ENCODE measurements at places on chromosomes 3 and 15.

GRCh38 chr15:36965570-36966342 lies 134.6 kb downstream of the MEIS2 start:
- H3K36me3 ChIP-seq, result no peaks in the 10 kb centered on the region
- H3K4me3 ChIP-seq, result no peak overlapping the region
- no peaks in the 10 kb centered on the region for H3K4me1 ChIP-seq
- no peak overlapping the region for H3K27ac ChIP-seq

GRCh38 chr3:31219131-31219843 lies 313.4 kb upstream of the STT3B start:
- H3K36me3 ChIP-seq, result peaks cover 4% of the 10 kb centered on the region
- peak overlapping the region; percentile 2 for H3K27ac ChIP-seq
- H3K4me1 ChIP-seq, result peaks cover 92% of the 10 kb centered on the region
- H3K4me3 ChIP-seq, result no peak overlapping the region
- no peak for DNase-seq

DNA sequence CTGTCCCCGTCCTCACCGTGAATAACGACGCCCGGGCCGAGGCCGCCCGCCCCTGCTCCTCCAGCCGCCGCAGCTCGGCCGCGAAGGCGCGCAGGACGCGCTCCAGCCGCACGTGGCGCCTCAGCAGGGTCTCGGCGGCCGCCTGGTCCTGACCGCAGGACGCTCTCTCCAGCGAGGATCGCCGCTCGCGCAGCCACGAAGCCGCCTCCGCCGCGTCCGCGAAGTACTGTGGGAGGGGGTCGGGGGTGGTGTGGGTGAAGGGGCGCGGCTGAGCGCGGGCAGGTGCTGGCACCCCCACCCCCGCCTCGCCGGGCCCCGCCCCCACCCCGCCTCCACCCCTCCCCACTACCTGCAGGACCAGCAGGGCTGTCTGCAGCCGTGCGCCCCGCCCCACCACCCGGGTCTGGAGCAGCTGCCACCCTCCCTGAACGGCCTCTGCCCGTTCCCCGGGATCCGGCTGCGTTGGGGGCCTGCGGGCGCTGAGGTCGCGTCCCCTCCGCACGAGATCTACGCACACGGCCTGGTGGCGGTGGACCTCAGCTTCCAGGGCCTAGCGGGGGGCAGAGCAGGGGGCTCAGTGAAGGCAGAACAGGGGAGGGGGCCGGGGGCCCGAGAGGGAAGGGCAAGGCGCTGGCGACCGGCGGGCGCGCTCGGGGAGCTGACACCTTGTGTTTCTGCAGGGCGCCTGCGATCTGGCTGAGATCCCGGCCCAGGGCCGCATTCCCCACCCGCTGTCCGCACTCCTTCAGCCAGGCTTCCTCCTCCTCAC lies 11.7 kb downstream of the SPTBN5 start:
- H3K27me3 ChIP-seq, result peaks cover 7% of the 10 kb centered on the region
- H3K27ac ChIP-seq, result no peak overlapping the region
- H3K4me1 ChIP-seq, result peaks cover 7% of the 10 kb centered on the region
- H3K36me3 ChIP-seq, result peaks cover 1% of the 10 kb centered on the region
- H3K4me3 ChIP-seq, result no peak overlapping the region
- no peak for DNase-seq

DNA sequence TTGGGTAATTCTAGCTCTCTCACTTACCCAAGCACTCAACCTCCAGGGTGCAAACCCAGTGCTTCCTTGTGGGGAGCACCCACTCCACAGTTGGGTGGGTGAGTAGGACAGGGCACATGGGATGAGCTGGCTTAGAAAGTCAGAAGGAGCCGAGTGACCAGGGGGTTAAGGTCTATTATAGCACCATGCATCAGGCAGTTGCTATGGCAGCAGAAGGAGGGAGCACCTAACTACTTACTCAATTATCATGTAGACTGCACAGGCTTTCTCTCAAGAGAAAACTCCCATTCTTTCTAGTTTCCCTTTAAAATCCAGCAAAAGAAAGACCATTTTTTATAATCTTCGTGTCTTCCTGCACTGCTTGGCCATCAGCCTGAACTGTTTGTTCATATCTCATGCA lies 163.0 kb downstream of the OCA2 start:
- no peaks in the 10 kb centered on the region for H3K36me3 ChIP-seq
- DNase-seq, result no peak
- no peak overlapping the region for H3K27ac ChIP-seq

DNA sequence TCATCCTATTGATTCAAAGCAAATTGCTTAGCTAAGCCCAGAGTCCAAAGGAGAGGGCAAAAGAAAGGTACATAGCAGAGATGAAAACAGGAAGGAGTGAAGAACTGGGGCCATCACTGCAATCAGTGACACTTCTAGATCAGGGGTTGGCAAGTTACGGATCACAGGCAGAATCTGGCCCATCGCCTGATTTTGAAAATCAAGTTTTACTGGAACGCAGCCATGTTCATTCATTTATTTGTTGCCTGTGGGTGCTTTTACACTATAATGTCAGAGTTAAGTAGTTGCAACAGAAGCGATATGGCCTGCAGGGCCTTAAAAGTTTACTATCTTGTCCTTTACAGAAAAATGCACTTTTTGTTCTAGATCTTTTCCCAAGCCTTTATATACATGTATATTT lies 271.7 kb upstream of the TOPAZ1 start:
- H3K4me3 ChIP-seq, result no peak overlapping the region
- H3K36me3 ChIP-seq, result no peaks in the 10 kb centered on the region
- no peaks in the 10 kb centered on the region for H3K4me1 ChIP-seq

GRCh38 chr15:78906316-78906620 lies 33.6 kb downstream of the MORF4L1 start:
- H3K27ac ChIP-seq, result no peak overlapping the region
- H3K36me3 ChIP-seq, result peaks cover 55% of the 10 kb centered on the region
- no peaks in the 10 kb centered on the region for H3K27me3 ChIP-seq
- DNase-seq, result no peak

DNA sequence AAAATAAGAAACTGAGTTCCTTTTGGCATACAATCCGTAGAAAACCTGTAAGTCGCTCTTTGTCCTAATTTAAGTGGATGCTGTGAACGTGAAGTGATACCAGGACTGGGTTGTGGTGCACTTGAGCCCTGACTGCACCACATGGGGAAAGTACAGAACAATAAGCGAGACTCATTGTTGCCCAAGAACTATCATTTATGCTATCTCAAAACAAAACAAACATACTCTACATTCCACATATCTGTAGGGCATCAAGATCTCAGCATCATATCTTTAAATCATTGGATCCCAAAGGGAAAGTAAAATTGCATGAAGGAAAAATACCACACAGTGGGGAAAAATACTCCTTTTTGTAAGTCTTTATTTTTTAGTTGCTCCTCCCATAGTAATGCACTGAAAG lies 580.3 kb downstream of the MECOM start:
- no peak overlapping the region for H3K4me3 ChIP-seq
- H3K36me3 ChIP-seq, result no peaks in the 10 kb centered on the region
- no peaks in the 10 kb centered on the region for H3K4me1 ChIP-seq

DNA sequence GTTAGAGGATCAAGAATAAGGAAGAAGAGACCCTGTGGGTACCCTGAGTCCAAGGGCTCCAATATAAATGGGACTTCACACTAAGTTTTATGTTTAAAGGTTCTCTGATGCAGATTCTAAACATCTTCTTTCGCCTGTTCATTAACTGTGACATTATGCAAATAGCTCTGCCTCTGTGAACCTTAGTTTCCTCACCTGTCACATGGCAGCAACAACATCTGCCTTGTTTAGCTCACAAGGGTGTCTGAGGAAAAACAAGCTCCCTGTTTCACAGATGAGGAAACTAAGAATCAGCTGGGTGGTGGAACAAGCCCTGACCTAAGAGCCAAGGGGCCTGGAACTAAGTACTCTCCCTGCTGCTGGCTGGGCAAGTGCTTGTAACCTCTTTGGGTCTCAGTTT lies 40.8 kb downstream of the GOLGA6L1 start:
- H3K27me3 ChIP-seq, result peaks cover 3% of the 10 kb centered on the region
- H3K4me1 ChIP-seq, result no peaks in the 10 kb centered on the region
- no peak for DNase-seq
- H3K27ac ChIP-seq, result no peak overlapping the region
- no peak overlapping the region for H3K4me3 ChIP-seq

GRCh38 chr3:150221904-150222523 lies 186.1 kb upstream of the TSC22D2 start:
- H3K27ac ChIP-seq, result no peak overlapping the region
- no peak overlapping the region for H3K4me3 ChIP-seq
- peaks cover 2% of the 10 kb centered on the region for H3K4me1 ChIP-seq
- no peak for DNase-seq

DNA sequence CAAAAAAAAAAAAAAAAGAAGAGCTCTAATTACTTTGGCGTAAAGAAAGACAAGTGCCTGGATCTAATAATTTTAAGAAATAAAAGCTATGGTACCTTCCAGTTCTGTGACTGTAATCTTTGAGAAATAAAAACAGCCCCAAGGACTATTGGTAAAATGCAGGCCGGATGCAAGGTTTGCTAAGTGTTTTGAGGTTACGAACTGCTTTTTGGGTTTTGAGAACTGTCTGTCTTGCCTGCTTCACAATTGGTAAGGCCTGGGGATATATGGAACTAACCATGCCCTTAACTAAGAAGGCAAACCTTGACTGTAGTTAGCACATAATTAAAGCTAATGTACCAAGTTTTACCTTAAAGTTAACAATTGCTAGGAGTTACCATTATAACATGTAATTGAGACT lies 388.4 kb upstream of the CBLB start:
- peaks cover 3% of the 10 kb centered on the region for H3K4me1 ChIP-seq
- no peak overlapping the region for H3K27ac ChIP-seq
- H3K36me3 ChIP-seq, result peaks cover 4% of the 10 kb centered on the region
- DNase-seq, result no peak

GRCh38 chr3:186902154-186902553 lies 28.2 kb upstream of the ST6GAL1 start:
- peaks cover 32% of the 10 kb centered on the region for H3K36me3 ChIP-seq
- H3K27ac ChIP-seq, result no peak overlapping the region
- no peak overlapping the region for H3K4me3 ChIP-seq
- H3K27me3 ChIP-seq, result no peaks in the 10 kb centered on the region
- DNase-seq, result no peak
- peaks cover 18% of the 10 kb centered on the region for H3K4me1 ChIP-seq

DNA sequence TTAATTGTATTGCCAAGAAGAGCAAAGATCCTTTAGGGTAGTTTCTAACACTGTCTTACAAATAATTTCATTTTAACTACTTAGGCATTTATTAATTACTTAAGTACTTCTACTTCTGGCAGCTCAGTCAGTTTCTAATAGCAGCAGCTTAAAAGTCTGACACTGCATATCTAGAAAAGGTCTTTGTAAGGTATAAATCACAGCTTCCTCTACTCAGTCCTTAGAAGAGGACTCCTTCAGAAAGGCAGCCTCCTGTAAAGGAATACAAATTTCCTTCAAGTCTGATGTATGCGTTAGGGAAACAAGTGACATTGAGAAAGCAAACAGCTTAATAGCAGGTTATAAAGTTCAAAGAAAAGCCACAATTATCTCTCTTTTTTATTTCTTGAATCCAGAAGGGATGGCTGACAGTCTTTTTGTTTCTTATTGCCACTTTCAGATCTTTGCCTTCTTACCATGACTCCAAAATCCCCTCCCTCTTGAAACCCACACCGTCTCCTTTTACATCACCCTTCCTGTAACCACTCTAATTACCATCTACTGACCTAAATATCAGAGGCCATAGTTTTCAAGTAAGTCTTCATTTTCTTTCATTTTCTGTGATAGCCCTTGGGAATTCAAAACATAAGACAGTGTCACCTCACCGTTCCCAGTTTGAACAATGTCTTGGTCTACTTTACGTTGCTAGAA lies 109.5 kb downstream of the CGGBP1 start:
- peaks cover 8% of the 10 kb centered on the region for H3K27me3 ChIP-seq
- DNase-seq, result no peak
- H3K4me3 ChIP-seq, result no peak overlapping the region
- no peak overlapping the region for H3K27ac ChIP-seq
- H3K36me3 ChIP-seq, result no peaks in the 10 kb centered on the region

GRCh38 chr3:67000009-67000408 lies 1.9 kb downstream of the KBTBD8 start:
- peaks cover 26% of the 10 kb centered on the region for H3K36me3 ChIP-seq
- peak overlapping the region; percentile 43 for H3K4me3 ChIP-seq
- no peak for DNase-seq
- H3K27me3 ChIP-seq, result peaks cover 2% of the 10 kb centered on the region

- no peaks in the 10 kb centered on the region for H3K4me1 ChIP-seq
- H3K27me3 ChIP-seq, result peaks cover 9% of the 10 kb centered on the region
- no peak overlapping the region for H3K27ac ChIP-seq
- no peaks in the 10 kb centered on the region for H3K36me3 ChIP-seq
- H3K4me3 ChIP-seq, result no peak overlapping the region
- no peak for DNase-seq
Measured at GRCh38 chr3:149462051-149462450, 12.4 kb upstream of the TM4SF4 start.

GRCh38 chr3:151248772-151249337 lies 29.5 kb downstream of the P2RY14 start:
- H3K27me3 ChIP-seq, result no peaks in the 10 kb centered on the region
- H3K4me1 ChIP-seq, result no peaks in the 10 kb centered on the region
- H3K4me3 ChIP-seq, result no peak overlapping the region
- H3K27ac ChIP-seq, result no peak overlapping the region
- H3K36me3 ChIP-seq, result no peaks in the 10 kb centered on the region

DNA sequence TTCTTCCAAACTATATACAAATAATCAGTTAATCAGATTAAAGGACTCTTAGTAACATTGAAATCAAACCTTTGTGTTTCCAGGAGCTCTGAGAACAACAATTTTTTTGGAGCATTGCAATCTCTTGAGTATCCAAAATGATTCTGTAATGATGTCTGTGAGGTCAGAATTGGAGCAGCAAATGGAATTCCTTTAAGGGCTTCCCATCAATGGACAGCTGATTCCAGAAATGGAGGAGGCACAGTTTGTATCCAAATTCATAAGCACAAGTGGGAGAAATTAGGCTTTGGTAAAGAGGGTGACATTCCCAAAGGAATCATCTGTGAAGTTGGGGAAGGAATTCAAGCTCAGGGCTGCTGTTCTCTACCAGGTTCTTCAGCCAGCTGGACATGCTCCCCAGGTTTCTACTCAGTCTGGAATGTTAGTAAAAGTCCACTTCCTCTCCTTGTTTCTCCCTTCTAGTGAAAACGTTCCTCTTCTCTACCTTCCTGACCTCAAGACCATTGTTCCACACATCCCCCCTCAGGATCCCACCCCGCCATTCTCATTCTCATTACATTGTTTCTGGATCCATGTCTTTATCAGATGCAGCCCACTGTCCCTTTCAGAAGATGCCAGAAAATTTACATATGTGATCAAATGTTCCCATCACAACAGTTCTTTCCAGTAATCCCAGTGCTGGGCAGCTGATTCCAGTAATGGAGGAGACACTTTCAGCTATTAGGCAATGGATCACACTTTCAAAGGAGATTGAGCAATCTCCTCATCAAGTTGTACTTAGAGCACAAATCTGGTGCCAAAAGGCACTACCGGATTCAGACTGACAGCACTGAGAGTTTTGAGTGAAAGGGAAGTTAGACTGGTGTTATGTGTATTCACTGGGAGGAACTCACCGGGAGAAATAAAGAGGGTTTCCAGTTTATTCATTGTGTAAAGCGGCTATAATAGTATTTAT lies 391.3 kb upstream of the TPRG1 start:
- no peak overlapping the region for H3K27ac ChIP-seq
- H3K27me3 ChIP-seq, result no peaks in the 10 kb centered on the region
- no peak for DNase-seq
- H3K4me3 ChIP-seq, result no peak overlapping the region

GRCh38 chr3:149588909-149589308 lies 68.9 kb downstream of the WWTR1 start:
- peaks cover 7% of the 10 kb centered on the region for H3K27me3 ChIP-seq
- H3K36me3 ChIP-seq, result no peaks in the 10 kb centered on the region
- no peaks in the 10 kb centered on the region for H3K4me1 ChIP-seq

- DNase-seq, result no peak
- H3K36me3 ChIP-seq, result no peaks in the 10 kb centered on the region
- H3K27me3 ChIP-seq, result peaks cover 13% of the 10 kb centered on the region
- no peak overlapping the region for H3K27ac ChIP-seq
Measured at GRCh38 chr15:92480361-92480760, 86.7 kb downstream of the ST8SIA2 start.

- DNase-seq, result peak; percentile 95
- H3K4me1 ChIP-seq, result peaks cover 72% of the 10 kb centered on the region
- peak overlapping the region; percentile 91 for H3K27ac ChIP-seq
Measured at GRCh38 chr3:51686512-51687215, 15.6 kb downstream of the TEX264 start.

Measured in activated CD4-positive, alpha-beta memory T cell treated with anti-CD3 and anti-CD28 coated beads for 36 hours (primary cell).